Right lung (tissue), 10 donors: ENCODE measurements at places on chromosomes 7 and 10. TPM values are rescaled to one million over a fixed set of nuclear protein-coding genes. Genes with fewer than 3 reads are reported as not detected.

The GPER1 gene
- 7.2 TPM for polyA plus RNA-seq

The OR9A2 gene
- not detected for polyA plus RNA-seq

GRCh38 chr7:10838228-10838627 is 135.4 kb upstream of the PHF14 start:
- no peak for DNase-seq

GRCh38 chr10:59135275-59135674 is 41.2 kb upstream of the PHYHIPL start:
- DNase-seq: no peak

The NEBL gene
- polyA plus RNA-seq: 12.1 TPM

GRCh38 chr10:103599211-103599610 is 105.7 kb downstream of the NEURL1 start:
- DNase-seq: no peak

- no peak for DNase-seq
Measured at GRCh38 chr7:3887096-3887690, 586.1 kb downstream of the SDK1 start.

- DNase-seq: no peak
Measured at GRCh38 chr7:43372676-43373355, 210.1 kb upstream of the STK17A start.

GRCh38 chr7:125504848-125505247 is 575.2 kb upstream of the POT1 start:
- DNase-seq: no peak

DNA sequence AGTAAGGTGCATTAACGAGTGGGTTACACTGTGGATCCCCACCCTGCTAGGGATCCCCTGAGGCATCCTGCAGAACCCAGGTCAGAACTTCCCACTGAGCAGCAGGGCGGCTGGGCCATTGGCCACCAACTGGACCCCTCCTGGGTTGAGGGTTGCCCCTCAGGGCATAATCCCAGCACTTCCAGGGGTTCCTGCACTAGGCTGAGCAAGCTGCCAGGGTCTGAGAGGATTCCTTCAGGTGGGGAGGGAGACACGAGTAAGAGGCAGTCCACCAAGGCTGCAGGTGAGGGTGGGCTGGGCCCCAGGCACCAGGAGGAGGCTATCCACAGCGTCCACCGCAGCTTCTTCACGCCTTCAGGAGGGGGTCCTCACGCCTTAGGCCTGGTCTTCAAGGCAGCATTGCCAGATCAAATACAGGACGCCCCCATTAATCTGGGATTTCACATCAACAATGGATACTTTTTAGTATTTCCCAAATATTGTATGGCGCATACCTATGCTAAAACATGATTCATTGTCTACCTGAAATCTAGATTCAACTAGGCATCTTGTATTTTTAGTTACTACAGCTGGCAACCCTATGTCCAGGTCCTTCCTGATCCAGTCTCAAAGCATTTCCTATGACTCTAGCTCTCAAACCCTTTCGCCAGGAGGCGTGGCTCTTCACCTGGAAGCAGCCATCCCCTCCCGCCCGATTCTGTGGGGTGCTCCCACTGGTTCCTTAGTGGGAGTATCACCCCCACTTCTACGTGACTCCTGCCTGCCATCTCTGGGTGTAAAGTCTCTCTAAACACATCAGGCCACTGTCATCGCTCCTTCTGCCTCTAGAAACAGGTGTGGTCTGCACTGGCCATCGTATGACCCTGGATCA is 4.1 kb downstream of the PRKAG2 start:
- DNase-seq: no peak

DNA sequence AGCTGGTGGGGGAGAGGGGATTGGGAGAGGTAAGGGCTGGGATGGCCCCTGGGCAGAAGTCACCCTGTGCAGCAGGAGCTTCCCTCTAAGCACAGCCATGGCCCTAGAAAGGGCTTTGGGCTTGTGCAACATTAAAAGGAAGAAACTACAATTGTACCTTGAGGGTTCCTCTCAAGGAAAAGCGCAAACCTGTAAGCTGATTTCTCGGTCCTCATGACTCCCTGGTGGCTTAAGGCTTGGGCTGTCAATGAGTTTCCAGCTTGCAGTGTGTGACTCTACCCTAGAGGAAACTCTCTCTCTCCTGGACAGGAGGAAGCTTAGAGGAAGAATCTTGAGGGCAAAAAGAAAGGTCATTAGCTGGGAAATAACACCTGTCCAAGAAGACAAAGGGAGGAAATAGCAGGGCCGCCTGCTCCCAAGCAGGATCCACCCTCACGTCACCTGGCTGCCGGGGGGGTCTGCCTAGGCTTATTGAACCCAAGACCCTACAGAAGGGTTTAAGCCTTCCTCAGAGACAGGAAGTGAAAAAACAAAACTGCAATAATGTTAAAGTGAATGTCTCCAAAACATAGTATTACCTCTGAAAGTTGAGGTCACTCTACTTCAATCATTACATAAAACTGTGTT is 112.5 kb downstream of the WDR11 start:
- no peak for DNase-seq

The NFKB2 gene
- polyA plus RNA-seq: 25.7 TPM

GRCh38 chr7:81691199-81691821 is 78.5 kb downstream of the HGF start:
- no peak for DNase-seq

- no peak for DNase-seq
Measured at GRCh38 chr7:149224352-149224751, 15.1 kb upstream of the ZNF212 start.

GRCh38 chr10:100803492-100803891 is 58.1 kb downstream of the PAX2 start:
- no peak for DNase-seq
